WERI-Rb-1 (cell line): ENCODE measurements at places on chromosomes 7 and 10.

GRCh38 chr7:41970941-41971340 is 266.1 kb downstream of the GLI3 start:
- DNase-seq = no peak

DNA sequence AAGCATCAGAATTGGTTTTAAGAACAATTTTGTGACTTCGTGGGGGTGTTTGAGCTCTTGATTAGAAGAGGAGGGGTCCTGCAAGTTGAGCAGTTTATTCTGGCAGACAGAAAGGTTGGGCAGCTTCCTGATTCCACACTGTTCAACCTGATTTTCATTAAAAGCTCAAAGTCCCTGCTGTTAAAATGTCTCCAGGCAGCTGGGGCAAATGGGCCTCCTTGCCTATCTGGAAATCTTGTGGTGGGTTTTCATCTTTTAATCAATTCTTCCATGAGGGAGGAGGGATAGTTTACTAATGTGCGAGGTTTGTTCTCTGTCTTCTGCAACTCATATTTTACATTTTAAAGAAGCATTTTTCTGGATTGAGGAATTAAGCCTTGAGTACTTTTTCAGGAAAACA is 276.7 kb downstream of the NXPH1 start:
- DNase-seq = no peak

DNA sequence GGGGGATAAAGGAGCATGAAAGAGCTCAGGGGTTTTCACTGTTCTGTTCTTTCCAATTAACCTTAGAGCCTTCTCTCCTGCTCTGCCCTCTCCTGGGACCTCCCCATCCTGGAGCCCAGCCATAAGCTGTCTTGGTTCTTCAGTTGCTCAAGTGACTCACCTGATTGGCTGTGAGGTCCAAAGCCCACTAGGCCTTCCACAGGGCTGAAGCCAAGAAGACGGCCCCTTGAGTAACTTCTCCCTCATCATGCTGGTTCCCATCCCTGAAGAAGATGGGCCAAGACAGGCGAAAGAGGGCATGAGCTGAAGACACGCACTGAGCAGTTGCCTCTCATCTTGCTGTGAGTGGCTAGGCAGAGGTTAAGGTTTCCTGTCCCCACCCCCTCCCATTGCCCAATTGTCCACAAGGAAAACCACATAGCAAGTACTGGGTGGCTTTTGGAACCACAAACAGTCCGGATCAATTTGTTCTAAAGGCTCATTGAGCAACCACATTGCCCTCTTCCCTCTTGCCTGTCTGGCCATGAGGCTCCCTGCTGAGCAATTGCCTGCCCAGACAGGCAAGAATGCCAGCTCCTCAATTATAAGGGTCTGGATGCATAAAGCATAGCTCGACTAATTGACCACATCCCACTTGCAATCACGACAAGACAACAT is 43.9 kb upstream of the GPAM start:
- no peak for DNase-seq

GRCh38 chr7:116710764-116711452 is 38.9 kb downstream of the MET start:
- no peak for DNase-seq

DNA sequence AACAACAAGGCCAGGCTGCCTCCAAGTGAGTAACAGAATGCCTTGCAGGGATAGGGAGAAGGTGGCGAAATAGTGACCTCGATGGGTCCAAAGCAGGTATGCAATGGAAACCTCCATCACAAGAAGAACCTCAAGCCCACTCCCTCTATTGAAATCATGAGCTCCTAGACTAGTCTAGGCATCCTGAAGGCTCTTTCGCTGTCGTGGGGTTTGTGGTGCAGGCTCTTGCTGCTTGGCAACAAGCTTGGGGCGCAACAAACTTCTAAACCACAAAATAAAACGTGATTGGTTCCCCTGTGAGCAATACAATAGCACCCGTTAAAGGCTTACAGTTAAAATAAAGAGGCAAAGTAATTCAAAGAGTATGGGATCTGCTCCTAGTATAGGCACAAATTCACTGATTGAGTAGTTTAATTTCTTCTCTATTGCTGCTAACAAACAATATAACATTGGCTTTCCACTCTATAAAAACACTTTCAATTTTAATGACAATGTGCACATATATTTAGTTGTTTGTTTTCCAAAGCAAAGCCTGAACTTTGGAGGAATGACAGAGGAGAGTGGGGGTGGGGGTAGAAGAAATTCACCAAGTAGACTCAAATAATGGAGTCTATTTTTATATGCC is 64.1 kb downstream of the C10orf67 start:
- DNase-seq = no peak

DNA sequence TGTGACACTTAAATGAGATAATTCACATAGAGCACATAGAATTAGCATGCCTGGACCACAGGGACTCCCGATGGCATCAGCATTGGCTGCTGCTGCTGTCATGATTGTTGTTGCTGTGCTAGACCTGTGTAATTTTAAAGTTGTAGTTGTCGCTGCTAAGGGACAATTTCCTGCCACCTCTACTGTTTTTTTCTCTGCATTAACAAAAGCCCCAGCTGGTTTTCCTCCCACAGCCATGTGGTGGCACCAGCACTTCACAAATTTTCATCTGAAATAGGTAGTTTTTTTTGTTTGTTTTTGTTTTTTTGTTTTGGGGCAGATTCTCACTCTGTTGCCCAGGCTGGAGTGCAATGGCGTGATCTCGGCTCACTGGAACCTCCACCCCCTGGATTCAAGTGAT is 25.4 kb upstream of the PRXL2A start:
- peak; percentile 35 for DNase-seq

DNA sequence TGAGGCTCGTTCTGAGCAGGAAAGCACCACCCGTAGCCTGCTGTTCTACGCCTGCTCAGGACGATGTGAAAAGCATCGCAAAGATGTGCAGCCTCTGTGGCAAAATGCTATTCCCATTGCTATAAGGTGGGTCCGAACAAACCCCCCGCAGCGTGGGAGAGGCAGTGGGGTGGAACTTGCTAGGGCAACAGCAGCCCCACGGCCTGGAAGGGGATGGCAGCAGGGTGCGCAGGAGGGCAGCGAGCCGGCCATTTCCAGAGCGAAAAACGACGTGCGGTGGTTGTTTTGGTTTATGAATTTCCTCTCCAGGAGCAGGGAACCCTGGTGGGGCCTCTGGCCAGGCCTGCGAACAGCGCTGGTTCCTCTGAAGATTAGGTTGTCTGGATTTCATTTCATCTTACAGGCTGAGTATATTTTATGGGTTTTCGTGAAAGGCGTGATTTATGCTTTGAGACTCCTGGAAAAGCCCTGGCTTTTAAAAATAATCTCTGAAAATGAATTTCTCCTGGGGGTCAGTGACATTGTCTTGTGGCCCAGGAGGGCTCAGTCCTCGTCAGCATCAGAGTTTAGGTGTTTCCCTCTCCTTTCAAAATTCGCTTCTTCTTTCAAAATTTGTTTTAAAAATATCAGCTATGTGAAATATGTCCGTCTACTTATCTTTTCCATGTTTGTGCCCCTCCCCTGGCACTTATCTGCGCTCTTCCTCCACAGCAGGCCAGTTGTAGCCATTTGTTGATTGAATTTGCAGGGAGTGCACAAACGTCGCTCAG is 42.3 kb upstream of the UBE3C start:
- DNase-seq = no peak

GRCh38 chr10:124536496-124537050 is 75.0 kb downstream of the LHPP start:
- no peak for DNase-seq
